ENCODE measurements at places on chromosomes 4 and X. TPM values are rescaled to one million over a fixed set of nuclear protein-coding genes. Genes with fewer than 3 reads are reported as not detected.

Gene XK
- total RNA-seq, result under 0.01 TPM

Gene GLUD2
- 3.7 TPM for total RNA-seq

GRCh38 chr4:65502131-65502701 lies 168.1 kb downstream of the EPHA5 start:
- no peak for DNase-seq

- no peak for DNase-seq
Measured at GRCh38 chr4:76300012-76300411, 6.5 kb upstream of the STBD1 start.

GRCh38 chr4:118313098-118313497 lies 39.7 kb downstream of the PRSS12 start:
- no peak for DNase-seq

DNA sequence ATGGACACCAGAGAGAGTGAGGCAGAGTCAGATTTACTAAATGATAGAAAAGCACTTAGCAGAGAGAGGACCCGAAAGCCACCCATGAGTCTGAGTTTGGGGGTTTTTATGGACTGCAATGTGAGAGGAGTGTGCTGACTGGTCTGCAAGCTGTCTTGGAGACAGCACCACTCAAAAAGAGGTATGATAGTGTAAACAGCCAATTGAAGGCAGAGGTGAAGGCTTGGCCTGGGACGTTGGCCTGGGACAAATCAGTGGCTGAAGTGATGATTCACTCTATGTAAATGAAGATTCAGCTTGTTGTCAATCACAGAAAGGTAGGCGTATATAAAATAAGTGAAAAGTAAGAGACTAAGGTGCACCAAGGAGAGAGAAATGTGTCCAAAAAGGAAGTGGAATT lies 217.6 kb upstream of the ZFP42 start:
- DNase-seq, result no peak

DNA sequence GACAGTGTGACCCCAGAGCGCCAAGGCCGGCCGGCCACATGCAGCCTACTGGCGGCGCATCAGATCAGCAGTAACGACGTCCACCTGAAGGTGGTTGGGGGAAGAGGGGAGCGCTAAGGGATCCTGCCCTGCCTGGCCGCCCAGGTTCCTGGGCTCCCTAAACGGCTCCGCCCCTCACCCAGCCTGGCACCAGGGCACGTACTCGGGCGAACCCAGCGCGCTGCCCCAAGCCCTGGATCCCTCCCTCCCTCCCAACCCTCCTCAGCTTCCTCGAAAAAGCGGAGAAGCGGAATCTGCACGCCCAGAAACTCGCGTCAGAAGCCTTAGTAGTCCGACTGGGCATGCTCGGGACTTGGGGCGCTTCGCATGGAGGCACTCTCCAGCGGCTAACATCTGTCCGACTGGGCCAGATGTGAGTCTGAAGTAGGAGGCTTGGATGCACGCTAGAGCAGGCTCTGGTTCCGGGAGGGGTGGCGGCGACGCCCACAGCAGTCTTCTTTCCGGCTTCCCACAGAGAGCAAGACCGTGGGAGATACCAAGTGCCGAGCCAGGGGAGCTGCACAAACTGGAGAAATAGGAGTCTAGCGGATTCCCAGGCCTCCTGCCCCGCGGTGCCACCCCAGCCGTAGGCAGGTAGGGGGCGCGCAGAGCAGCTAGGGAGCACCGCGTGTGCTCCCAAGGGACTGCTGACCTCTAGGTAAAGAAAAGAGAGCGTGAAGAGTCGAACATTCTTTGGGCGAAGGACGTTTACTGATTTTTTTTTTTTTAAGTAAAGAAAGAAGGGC lies 114.3 kb upstream of the TEX13C start:
- no peak for DNase-seq

Measured in pulmonary artery endothelial cell (primary cell).